ENCODE measurements at places on chromosomes 5 and 9.

- no peak for DNase-seq
These were observed 195.7 kb downstream of the DCP2 start for GRCh38 chr5:113172231-113172826.

DNA sequence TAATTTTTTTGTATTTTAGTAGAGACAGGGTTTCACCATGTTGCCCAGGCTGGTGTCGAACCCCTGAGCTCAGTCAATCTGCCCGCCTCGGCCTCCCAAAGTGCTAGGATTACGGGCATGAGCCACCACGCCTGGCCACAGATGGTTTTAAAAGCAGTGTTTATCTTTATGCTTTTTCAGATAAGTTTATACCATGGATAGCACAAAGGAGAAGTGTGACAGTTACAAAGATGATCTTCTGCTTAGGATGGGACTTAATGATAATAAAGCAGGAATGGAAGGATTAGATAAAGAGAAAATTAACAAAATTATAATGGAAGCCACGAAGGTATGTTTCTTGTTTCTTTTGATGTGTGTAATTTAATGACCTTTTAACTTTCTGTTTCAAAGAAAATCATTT, 35.1 kb downstream of the POLK start:
- DNase-seq: no peak

DNA sequence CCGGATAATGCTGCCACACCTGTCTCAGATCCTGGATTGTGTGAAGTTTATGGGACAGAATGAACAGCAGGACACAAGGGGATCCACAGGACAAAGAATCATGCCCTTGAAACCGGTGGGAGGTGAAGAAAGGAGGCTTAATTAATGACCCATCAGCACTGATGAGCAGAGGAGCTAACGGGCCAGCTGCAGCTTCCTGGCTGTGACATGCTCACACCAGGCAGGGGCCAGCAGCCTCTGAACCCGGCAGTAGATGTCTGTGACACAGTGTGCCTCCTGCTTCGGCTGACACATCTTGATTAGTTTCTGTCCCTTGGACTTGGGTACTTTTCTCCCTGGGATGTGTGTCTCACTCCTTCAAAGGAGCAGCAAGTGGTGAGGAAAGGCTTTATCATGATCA, 328.8 kb upstream of the BRINP1 start:
- DNase-seq: no peak

- DNase-seq: no peak
These were observed 42.1 kb upstream of the TMOD1 start for GRCh38 chr9:97459326-97459725.

DNA sequence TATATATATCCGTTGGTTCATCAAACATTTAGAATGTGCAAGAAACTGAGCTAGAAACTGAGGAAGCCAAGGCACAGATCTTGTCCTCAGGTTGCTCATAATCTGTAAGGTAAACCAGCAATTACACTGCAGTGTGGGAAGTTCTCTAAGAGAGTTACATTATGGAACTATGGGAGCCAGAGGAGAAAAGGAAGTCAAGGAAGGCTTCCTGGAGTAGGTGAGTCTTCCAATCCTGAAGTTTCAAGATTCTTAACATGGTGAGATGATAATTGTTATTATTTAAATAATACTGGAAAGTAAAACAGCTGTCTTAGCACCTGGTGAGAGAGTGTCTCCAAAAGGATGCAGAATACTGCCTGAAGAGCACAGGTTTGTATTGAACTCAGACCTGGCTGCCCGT, 44.2 kb downstream of the PDE6A start:
- DNase-seq: no peak

DNA sequence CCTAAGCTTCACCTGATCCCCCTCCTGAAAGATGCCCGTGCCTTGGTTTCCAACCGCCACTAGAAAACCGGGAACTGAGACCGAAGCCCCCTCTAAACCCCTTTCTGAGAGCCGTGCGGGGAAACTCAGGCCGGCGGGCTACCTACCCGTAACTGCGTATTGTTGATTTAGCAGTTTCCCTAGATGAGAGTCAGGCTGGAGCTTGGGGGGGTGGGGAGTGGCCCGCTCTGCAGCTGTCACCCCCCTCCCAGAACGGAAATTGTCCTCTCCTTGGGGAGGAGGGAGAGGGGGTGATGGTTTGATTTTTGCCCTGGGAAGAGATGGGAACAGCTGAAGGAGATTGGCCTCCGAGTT, 2.5 kb downstream of the CXXC5 start:
- DNase-seq: peak; percentile 81

DNA sequence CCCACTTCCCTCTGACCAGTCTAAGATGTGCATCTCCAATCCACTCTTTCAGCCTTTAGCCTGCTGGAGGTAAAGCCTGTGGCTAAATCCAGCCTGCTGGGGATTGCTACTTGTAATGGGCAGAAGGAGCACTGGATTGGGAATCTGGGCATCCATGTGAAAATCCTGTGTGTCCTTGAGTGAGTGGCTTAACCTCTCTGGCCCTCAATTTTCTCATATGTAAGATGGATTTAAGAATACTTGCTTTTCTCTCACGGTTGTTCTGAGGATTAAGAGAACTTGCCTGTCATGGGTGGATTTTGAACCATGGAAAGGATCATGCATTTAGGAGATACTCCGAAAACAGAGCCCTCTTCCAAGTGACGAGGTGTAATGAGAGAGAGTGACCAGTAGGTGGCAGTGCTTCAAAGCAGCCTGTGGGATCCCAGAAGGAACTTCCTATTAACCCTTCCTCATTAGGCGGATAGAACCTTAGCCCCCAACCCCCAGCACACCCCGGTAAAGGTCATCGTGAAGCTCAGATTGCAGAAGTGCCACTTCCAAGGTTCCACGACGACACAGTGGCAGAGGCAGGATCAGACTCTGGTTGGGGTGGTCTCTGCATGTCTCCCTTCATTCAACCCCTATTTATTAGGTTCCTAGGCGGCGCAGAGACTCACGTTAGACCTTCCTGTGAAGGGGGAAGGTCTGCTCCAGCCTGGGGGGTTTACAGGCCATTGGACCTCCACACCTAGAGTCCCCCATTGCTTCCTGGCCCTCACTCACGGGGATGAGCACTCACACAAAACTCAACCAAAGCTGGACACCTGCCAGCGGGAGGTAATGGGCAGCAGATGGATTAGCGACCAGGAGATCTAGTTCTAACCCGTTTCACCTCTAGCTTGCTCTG, 68.7 kb upstream of the ZNF618 start:
- DNase-seq: no peak

- no peak for DNase-seq
These were observed 6.8 kb downstream of the NDST1 start for GRCh38 chr5:150514708-150515211.

DNA sequence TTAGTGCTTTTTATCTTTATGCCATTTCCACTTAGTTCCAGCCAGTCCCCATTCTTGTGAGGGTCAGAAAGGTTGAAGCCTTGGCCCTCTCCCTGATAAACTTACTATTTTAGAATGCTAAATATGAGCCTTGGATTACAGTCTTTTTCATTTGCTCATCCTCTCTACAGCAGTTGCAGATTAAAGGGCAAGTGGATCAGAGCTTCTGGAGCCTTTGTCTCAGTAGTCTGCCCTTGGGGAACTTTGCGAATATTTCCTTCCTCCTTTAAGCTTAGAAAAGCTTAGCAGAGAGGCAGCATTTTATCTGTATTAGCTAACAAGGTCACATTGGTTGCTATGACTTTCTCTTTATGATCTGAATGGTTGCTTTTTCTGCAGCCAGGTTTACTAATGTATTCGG, 11.5 kb downstream of the FSD1L start:
- no peak for DNase-seq

DNA sequence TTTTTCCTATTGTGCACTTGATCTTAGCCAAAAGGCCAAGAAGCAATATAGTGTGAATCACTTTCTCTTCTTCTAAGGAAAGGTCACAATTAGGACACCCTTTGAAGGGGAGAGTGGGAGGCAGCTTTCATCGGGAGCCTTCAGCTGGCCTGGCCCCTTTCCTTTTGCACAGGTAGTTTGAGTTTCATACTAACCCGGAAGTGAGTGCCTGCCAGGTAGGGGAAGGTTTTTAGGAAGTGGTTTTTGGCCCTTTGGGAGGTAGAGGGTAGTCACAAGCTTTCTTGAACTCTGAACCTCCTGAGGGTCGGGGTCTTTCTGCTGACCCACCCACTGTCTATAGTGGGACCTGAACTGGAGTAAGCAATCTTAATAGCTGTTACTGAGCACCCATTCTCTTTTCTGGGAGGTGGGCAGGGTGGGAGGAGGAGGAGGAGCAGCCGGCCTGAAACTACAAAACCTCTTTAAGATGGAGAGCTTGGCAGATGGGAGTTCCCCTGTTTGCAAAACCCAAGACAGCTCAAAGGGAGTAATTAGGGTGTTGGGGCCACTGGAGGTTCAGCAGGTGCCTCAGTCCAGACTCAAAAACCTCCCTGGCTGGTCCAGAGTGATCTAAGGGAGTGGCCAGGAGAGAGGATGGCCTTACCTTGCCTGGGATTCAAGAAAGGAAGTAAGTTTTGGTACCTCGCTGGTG, 6.0 kb downstream of the LARP1 start:
- no peak for DNase-seq

- DNase-seq: no peak
These were observed 773.8 kb upstream of the CHD1 start for GRCh38 chr5:99702565-99702964.

GRCh38 chr9:88835038-88835466, 156.2 kb upstream of the S1PR3 start:
- DNase-seq: no peak

DNA sequence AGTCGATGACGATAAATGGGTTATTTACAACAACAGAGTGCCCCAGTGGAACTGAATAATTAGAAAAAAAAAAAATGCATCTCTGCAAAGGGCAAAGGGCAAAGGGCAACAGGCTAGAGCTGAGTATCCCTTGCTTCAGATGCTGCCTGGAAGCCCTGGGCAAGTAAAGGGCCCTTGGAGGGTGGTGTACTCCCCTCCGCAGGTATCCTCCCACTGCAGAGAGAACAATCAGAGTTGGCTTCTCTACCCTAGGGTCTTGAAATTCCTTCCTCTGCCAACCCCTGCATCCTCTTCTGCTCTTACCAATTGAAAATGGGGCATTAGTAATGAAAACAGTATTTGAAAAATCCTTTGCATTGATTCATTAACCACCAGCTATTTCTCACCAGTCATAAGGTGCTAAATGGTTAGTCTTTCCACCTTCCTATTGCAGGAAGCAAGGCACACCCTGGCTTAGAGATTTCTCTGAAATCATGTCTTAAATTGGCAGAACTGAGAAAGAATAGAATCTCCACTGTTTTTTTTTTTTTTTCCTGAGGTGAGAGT, 122.6 kb downstream of the SEMA6A start:
- no peak for DNase-seq

DNA sequence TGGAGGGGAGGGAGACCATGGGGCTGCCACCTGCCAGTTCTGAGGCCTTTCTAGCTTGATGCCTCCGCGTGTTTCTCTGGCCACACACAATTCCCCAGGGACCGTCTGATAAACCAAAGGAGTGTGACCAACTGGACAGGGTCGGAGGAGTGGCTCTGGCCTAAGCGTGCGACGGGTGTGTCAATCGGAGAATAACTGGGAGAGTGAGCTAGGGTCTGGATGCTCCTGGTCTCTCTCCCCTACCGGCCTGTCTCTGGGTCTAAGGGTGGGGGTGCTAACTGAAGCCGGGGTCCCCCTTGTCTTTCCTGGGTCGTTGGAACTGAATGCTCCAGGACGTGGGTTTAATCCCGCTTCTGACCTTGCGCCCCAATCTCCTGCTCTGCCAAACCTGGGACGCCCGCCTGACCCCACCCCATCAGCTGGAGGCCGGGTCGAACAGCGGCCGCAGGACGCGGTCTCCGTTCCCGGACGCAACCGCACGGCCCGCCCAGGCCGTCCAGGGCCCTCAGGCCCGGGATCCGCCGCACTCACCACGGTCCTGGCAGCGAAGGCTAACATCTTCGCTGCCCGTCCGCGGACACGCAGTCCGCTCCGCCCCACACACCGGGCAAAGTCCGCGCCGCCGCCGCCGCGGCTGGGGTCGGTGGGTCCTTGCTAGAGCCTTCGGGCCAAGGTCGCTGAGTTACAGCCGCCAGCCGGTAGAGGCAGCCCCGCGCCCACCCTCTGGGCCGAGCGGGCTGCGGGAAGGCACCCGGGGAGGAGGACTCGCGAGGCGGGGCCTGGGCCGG, 447 bp downstream of the CRAT start:
- DNase-seq: no peak

DNA sequence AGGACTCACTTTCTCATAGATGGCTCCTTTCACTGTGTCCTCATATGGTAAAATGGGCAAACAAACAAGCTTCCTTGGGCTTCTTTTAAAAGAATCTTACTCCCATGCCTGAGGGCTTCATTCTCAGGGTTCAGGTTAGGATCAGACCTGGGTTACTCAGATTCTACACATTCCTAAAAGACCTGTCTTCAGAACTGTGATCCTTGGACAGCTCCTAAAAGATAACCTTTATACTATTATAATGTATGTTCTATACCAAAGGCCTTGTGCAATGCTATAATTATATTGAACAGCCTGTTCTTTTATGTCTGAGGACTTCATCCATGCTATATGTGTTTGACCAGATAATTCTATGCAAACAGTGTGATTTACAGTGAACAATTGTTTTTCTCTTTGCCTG, 264.4 kb upstream of the CDH10 start:
- no peak for DNase-seq

- no peak for DNase-seq
These were observed 174.3 kb downstream of the ANXA1 start for GRCh38 chr9:73325983-73326382.

GRCh38 chr5:73135429-73136054, 15.2 kb downstream of the TMEM171 start:
- no peak for DNase-seq

- no peak for DNase-seq
These were observed 124.1 kb upstream of the TBC1D2 start for GRCh38 chr9:98379572-98379971.

GRCh38 chr5:124888622-124889485, 142.4 kb upstream of the ZNF608 start:
- DNase-seq: no peak

GRCh38 chr9:112921549-112921948, 30.9 kb upstream of the SLC46A2 start:
- DNase-seq: no peak

DNA sequence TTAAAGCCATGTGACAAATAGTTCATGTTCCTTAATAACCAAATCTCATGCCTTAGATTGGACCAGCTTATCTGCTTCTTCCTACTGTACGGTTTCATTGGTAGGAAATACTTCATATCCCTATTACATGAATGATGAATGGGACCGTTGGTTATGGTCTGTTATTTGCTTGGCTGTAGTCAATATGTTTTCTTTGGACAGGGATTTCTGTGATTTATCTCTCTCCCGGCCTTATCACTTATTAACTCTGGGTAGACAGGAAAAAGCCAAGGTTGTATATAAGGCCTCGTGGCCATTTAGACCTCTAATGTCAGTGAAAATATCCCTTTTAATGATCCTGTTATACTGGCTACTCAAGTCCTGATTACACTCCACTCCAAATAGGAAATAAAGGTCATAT, 330.6 kb downstream of the EBF1 start:
- no peak for DNase-seq

Measured in hypothalamus (tissue), 51 donors.